ENCODE measurements at places on chromosomes 12 and 14. TPM values are rescaled to one million over a fixed set of nuclear protein-coding genes. Genes with fewer than 3 reads are reported as not detected.
A peak's percentile ranks its signal among the peaks of the same experiment; 100 is the strongest.

C12orf50 gene
- 0.35 TPM for total RNA-seq

CFAP251 gene
- total RNA-seq, result 3.4 TPM

GRCh38 chr12:71942703-71943102 is 4.1 kb downstream of the TPH2 start:
- no peak overlapping the region for H3K27ac ChIP-seq
- H3K4me1 ChIP-seq, result peaks cover 9% of the 10 kb centered on the region
- no peak for DNase-seq

DNA sequence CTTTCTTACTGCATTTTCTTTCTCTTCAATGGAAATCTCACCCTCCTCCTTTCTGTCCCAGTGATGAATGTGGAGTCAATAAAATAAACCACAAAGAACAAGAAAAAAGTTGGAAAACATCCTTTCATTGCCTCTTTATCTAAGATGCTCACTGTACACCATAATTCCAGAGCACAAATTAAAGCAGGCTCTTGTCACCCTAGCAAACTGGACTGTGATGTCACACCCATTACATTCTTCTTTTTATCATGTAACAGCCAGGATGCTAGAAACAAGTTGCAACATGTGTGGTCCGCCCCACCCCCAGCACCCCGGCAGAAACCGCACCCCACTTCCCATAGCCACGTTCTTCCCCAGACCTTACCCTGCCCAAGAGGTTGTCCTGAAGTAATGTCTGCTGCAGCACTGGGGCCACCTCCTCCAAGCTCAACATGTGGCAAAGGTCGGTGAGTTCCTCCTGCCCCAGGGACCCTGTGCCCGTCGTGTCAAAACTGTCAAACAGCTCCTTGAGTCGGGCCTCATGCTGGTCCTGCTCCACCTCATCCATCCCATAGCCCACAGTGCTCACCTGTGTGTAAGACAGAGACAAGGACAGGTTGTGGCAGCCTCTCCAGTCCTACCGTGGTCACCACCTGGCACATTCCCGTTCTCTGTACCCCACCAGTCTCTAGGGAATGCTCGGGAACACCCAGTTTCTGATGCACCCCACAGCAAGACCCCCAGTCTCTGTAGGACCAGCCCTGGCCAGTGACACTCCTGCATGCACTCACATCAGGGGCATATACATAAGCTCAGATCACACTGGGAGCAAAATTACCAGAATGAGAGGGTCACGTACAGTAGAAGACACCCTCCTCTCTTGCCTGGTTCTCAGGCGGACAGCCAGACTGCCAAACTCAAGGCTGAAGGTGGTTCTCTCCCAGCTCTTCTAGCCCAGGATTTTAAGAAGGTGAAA is 9.2 kb downstream of the NIN start:
- peaks cover 5% of the 10 kb centered on the region for H3K4me1 ChIP-seq
- H3K27ac ChIP-seq, result no peak overlapping the region
- H3K4me3 ChIP-seq, result no peak overlapping the region
- DNase-seq, result no peak
- H3K36me3 ChIP-seq, result no peaks in the 10 kb centered on the region

GRCh38 chr14:26636561-26636960 is 38.7 kb upstream of the NOVA1 start:
- no peak overlapping the region for H3K4me3 ChIP-seq
- no peaks in the 10 kb centered on the region for H3K36me3 ChIP-seq
- no peak for DNase-seq
- H3K27me3 ChIP-seq, result no peaks in the 10 kb centered on the region

- no peaks in the 10 kb centered on the region for H3K36me3 ChIP-seq
- no peak overlapping the region for H3K4me3 ChIP-seq
- peak overlapping the region; percentile 76 for H3K27ac ChIP-seq
- H3K4me1 ChIP-seq, result no peaks in the 10 kb centered on the region
Measured at GRCh38 chr14:22432348-22432976, 156.6 kb downstream of the DAD1 start.

- H3K36me3 ChIP-seq, result peaks cover 46% of the 10 kb centered on the region
- no peaks in the 10 kb centered on the region for H3K27me3 ChIP-seq
- no peak for DNase-seq
- no peak overlapping the region for H3K27ac ChIP-seq
- H3K4me3 ChIP-seq, result no peak overlapping the region
- no peaks in the 10 kb centered on the region for H3K4me1 ChIP-seq
Measured at GRCh38 chr12:119819322-119819721, 57.8 kb downstream of the CIT start.

- peaks cover 13% of the 10 kb centered on the region for H3K4me1 ChIP-seq
- DNase-seq, result peak; percentile 59
- H3K4me3 ChIP-seq, result peak overlapping the region; percentile 95
- no peak overlapping the region for H3K27ac ChIP-seq
Measured at GRCh38 chr12:114679942-114680341, 4.0 kb downstream of the TBX3 start.

GRCh38 chr14:93511001-93511400 is 80.3 kb downstream of the UNC79 start:
- no peak for DNase-seq
- no peak overlapping the region for H3K27ac ChIP-seq
- H3K27me3 ChIP-seq, result no peaks in the 10 kb centered on the region
- no peaks in the 10 kb centered on the region for H3K36me3 ChIP-seq
- no peak overlapping the region for H3K4me3 ChIP-seq

Measured in endodermal cell (in vitro differentiated cells).